ENCODE measurements at places on chromosomes 5 and 9.

DNA sequence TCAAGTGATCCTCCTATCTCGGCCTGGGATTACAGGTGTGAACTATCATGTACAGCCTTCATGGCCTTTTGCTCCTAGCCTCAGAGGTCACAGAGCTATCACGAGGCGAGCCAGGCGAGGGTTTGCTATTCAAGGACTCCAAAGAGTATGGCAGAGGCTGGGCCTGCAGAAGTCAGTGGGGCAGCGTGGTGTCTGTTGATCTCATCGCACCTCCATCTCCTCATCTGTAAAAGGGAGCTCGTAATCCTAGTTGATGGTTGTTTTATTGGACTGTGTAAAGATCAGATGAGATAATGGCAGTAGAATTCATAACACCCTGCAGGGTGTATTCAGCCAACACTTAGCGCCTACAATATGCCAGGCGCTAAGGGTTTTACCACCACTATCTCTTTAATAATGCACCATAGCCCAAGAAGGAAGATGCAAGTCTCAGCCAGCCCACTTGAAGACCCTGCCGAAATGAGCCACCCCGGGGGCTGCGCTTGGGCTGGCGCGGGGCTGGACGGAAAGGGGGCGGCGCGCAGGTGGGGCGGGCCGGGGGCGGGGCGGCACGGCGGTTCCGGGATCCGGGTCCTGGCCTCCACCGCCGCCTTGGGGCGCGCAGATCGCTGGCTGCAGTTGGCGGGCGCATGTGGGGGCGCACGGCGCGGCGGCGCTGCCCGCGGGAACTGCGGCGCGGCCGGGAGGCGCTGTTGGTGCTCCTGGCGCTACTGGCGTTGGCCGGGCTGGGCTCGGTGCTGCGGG, at the start of gene GALNT12:
Gene GALNT12, plus strand, starts transcription at position 601 of the 744 bp plus-strand sequence. Its CDS starts 29 bp downstream, at position 630.
- no peak for DNase-seq

DNA sequence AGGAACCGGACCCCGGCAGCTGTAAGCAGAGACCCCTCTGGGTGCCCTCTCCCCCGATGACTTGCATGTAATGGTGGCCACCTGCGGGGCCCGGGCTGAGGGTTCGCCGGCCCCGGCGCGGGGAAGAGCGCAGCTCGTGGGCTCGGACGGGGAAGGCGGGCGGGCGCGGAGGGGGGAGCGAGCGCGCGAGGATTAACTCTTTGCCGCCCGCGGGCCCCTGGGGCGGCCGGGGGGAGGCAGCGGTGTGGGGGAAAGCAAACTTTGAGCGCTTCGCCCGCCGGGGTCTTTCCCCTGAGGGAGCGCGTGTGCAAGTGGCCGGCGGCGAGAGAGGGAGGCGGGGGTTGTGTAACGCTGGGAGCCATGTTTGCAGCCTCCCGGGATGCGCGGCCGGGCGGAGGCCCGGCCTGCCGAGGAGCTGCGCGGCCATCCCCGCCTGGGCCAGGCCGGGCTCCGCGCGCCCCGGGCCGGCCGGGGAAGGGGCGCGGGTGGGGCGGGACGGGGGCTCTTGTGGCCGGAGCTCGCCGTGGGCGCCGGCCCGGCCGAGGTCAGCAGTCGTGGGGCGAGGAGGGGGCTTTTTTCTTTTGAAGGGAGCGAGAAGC, 547 bp downstream of the ANP32B start:
- DNase-seq, result peak; percentile 15

- no peak for DNase-seq
These were observed 278.9 kb downstream of the CHSY3 start for GRCh38 chr5:130183115-130183514.

DNA sequence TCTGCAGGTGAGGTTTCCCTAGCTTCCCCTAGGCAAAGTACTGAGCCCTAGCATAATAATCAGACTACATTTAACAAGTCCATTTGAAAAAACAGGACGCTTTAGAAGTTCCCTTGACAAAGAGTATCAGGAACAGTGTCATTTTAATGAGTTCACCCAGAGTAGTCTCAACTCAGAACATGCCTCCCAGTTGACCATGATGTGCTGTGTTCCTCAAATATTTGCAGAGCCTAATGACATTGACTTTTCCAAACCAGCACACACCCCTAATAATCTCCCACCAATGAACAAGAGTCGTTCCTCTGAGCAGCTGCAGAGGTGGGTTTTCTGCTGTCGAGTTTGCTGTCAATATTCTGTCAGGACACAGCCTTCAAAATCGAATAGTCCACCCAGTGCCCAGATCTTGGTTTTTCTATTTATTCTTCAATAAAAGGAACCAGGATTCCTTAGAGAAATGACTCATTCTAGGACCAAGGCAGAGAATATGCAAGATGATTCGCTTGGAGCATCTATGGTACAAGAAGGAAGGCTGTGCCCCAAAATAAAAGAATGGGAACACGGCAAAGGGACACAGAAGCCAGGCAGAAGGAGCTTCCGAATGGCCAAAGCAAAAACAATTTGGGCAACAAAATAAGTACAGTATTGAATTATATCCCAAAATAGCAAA, 57.6 kb downstream of the OTULIN start:
- no peak for DNase-seq

DNA sequence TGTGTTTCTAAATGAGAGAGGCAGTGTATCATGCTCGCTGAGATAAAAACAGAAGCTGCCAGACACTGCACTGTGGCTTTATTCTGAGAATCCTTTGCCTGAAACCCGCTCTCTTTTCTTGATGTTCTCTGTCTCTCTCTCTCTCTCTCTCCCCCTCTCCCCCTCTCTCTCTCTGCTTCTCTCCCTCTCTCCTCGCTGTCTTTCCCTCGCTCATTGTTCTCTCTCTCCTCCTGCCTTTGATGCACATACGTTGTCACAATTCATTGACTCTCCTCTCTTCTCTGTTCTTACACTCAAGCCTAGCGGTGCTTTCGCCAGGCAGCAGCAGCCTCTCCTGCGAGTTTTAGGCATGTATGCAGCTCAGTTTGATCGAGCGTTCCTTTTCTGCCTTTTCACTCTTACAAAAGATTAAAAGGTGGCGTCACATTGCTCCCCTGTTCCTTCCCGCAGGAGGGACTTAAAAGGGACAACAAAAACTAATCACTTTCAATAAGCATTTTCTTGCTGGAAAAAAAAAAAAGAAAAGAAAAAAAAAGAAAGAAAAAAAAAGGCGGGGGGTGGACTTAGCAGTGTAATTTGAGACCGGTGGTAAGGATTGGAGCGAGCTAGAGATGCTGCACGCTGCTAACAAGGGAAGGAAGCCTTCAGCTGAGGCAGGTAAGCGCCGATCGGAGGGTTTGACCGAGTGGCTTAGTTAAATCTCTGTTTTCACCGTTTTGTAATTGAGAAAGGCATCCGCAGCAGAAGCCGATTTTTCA, 717.9 kb upstream of the WWC1 start:
- DNase-seq, result no peak

DNA sequence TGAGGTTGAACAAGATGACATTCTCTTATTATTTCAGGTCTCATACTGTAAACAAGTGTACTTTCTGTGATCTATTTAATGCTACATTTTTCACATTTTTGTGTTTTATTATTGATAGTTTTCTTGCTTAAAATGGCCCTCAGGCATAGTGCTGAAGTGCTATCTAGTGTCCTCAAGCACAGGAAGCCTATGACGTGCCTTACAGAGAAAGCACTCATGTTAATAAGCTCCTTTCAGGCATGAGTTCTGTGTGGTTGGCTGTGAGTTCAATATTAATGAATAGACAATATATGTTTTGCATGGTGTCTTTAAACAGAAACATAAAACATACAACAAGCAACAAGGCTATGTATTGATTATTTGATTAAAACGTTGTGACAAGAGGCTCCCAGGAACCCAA, 450.1 kb downstream of the PLK2 start:
- no peak for DNase-seq

- DNase-seq, result no peak
These were observed 221.2 kb downstream of the GABRG2 start for GRCh38 chr5:162288647-162289296.

GRCh38 chr5:8730194-8730593, 815.7 kb downstream of the SEMA5A start:
- DNase-seq, result no peak

All from MV-4-11 (cell line).